Endothelial cell of umbilical vein (primary cell): ENCODE measurements at places on chromosomes 2 and 18. TPM values are rescaled to one million over a fixed set of nuclear protein-coding genes. Genes with fewer than 3 reads are reported as not detected.

Gene POLE4
- 21.4 and 22.3 TPM in 2 replicates for polyA plus RNA-seq

Gene TDRD15
- polyA plus RNA-seq = not detected in 2 replicates

Gene CD8B
- polyA plus RNA-seq = not detected in 2 replicates

Gene FAM237A
- polyA plus RNA-seq = not detected in 2 replicates

Gene INO80D
- polyA plus RNA-seq = 2.8 and 2.9 TPM in 2 replicates
